ENCODE measurements at places on chromosomes 1 and 21. TPM values are rescaled to one million over a fixed set of nuclear protein-coding genes. Genes with fewer than 3 reads are reported as not detected.

GRCh38 chr1:93559695-93560094 lies 111.8 kb downstream of the FNBP1L start:
- H3K4me3 ChIP-seq, result no peak overlapping the region
- no peak overlapping the region for H3K27ac ChIP-seq
- no peaks in the 10 kb centered on the region for H3K36me3 ChIP-seq
- H3K4me1 ChIP-seq, result peaks cover 9% of the 10 kb centered on the region
- DNase-seq, result no peak

DNA sequence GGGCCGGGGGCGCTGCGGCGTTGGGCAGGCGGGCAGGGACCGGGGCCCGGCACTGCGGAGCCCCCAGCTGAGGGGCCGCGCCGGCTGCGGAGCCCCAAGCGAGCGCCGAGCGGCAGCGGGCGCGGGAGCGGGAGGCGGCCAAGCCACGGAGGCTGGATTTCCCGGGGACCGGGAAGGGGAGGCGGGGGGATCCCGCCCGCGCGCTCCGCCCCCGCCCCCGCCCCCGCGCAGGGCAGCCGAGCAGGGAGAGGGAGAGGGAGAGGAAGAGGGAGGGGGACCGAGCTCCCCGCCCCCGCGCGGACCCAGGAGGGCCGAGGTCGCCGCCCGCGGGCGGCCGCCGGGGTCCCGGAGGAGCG lies at the start of gene DLGAP3:
DLGAP3 (minus strand) TSS at position 154 of the 356 bp plus-strand sequence. CDS start 24,267 bp downstream, outside the sequence.
- H3K36me3 ChIP-seq, result no peaks in the 10 kb centered on the region
- peak within 1 kb of the TSS; percentile 9 for H3K4me3 ChIP-seq
- H3K27me3 ChIP-seq, result peaks cover 42% of the 10 kb centered on the region

DNA sequence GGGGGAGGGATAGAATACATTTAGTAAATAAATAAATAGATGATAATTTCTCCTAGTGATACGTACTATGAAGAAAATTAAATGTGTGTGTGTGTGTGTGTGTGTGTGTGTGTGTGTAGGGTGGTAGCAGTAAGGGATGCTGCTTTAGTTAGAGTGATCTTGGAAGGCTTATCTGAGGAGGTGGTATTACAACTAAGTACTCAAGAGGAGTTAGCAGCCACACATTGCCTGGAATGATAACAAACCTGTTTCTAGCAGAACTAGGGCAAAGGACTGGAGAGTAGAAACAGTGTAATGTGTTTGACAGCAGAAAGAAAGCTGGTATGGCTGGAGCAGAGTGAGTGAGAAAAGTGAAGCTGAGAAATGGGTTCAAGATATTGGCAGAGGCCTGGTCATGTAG lies 58.3 kb upstream of the FASLG start:
- no peak overlapping the region for H3K4me3 ChIP-seq
- peaks cover 14% of the 10 kb centered on the region for H3K4me1 ChIP-seq
- no peak for DNase-seq
- no peaks in the 10 kb centered on the region for H3K27me3 ChIP-seq
- H3K27ac ChIP-seq, result no peak overlapping the region

DNA sequence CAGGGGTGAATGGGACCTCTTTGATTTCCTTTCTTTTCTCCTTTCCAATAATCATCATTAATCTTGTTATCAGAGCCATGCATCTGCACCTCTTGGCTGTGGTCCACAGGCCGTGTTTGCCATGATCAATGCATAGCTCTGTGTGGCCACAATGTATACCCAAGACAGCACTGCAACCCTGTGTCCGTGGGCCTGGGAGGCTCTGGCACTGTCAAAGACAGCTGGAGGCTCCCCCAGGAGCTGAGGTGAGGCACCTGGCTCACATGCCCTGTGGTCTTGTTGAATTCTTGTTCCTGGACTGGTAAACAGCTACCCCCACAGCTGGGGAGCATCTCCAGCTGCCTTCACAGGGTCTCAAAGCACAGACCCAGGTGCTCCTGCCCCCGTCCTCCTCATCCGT lies 67.2 kb upstream of the SELENON start:
- H3K4me1 ChIP-seq, result peaks cover 27% of the 10 kb centered on the region
- DNase-seq, result no peak
- H3K36me3 ChIP-seq, result peaks cover 5% of the 10 kb centered on the region
- H3K27ac ChIP-seq, result no peak overlapping the region

- H3K27me3 ChIP-seq, result peaks cover 12% of the 10 kb centered on the region
- H3K4me1 ChIP-seq, result no peaks in the 10 kb centered on the region
- DNase-seq, result no peak
- H3K36me3 ChIP-seq, result no peaks in the 10 kb centered on the region
These were observed 54.0 kb upstream of the IPO9 start for GRCh38 chr1:201774983-201775344.

GRCh38 chr1:151809985-151810556 lies 4.9 kb upstream of the LINGO4 start:
- H3K4me3 ChIP-seq, result no peak overlapping the region
- no peak overlapping the region for H3K27ac ChIP-seq
- no peak for DNase-seq
- peaks cover 15% of the 10 kb centered on the region for H3K4me1 ChIP-seq
- H3K36me3 ChIP-seq, result no peaks in the 10 kb centered on the region

DNA sequence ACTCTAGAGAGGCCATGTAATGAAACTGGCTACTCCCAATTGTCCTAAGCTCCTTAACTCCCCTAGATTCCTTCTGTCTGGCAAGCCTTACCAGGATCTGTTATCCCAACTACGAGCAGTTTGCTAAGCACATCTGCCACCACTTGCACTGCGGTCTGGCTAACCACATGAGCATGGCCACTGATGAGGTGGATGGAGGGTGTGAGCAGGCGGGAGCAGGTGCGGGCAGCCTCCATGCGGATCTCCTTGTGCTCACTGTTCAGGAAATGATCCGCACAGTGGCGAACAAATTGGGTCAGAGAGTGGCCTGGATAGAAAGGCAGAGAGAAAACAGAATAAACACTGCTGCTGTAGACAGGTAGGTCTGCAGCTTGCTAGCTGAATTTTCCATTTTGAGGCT lies 24.0 kb downstream of the MTOR start:
- H3K27me3 ChIP-seq, result no peaks in the 10 kb centered on the region
- no peak overlapping the region for H3K4me3 ChIP-seq
- H3K36me3 ChIP-seq, result peaks cover 62% of the 10 kb centered on the region

DNA sequence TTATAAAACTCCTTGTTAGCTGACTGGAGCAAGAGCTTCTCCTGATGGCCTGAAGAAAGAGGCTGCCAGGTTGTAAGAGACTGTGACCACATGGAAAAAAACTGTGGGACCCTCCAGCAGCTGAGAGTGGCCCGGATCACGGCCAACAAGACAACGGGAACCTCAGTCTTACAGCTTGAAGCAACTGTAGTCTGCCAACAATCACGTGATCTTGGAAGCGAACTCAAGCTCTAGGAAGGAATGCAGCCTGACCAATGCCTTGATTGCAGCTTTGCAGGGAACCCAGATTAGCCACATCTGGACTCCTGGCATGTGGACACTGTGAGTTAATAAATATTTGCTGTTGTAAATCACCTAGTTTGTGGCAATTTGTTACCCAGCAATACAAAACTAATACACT lies 442.6 kb upstream of the PRMT6 start:
- H3K27me3 ChIP-seq, result no peaks in the 10 kb centered on the region
- H3K27ac ChIP-seq, result no peak overlapping the region
- H3K36me3 ChIP-seq, result no peaks in the 10 kb centered on the region
- no peak overlapping the region for H3K4me3 ChIP-seq
- no peak for DNase-seq

DNA sequence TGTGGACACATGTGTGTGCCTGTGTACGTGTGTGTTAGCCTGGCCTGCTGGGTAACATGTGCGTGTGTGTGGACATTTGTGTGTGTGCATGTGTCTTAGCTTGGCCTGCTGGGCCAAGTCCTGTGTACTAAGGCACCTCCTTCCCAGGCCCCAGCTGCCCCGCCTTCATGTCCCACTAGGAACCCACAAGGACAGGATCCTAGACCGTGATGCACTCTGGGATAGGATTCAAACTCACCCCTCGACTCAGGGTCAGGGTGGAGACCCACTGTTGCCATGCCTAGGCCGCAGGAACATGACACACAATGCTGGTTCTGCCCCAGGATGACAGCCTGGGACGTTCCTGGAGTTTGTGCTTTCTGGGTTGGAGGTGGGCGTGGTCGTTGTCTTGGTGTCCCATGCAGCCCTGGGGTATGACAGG lies 89.9 kb upstream of the TMPRSS2 start:
- H3K27ac ChIP-seq, result no peak overlapping the region
- no peak overlapping the region for H3K4me3 ChIP-seq
- no peaks in the 10 kb centered on the region for H3K4me1 ChIP-seq
- no peaks in the 10 kb centered on the region for H3K36me3 ChIP-seq

- H3K27me3 ChIP-seq, result no peaks in the 10 kb centered on the region
- no peaks in the 10 kb centered on the region for H3K36me3 ChIP-seq
- DNase-seq, result no peak
- no peak overlapping the region for H3K27ac ChIP-seq
- no peak overlapping the region for H3K4me3 ChIP-seq
These were observed 5.8 kb upstream of the NDUFV3 start for GRCh38 chr21:42887326-42887725.

DNA sequence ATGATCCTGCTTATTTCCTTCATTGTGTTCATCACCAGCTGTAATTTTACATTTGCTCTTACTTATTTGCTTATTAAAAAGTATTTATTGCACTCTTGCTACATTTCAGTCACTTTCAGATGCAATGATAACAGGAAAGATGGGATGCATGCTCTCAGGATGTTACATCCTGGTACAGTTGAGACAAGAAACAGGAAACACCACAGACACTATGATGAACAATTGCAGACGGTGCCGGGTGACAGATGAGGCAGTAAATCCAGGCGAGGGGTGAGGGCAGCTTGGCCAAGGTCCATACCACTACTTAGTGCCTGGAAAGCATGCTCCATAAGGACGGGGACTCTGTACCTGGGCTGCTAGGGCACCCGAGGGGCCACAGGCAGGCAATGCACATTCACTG lies 156.6 kb upstream of the RAB4A start:
- peaks cover 7% of the 10 kb centered on the region for H3K4me1 ChIP-seq
- H3K27me3 ChIP-seq, result no peaks in the 10 kb centered on the region
- no peak for DNase-seq

DNA sequence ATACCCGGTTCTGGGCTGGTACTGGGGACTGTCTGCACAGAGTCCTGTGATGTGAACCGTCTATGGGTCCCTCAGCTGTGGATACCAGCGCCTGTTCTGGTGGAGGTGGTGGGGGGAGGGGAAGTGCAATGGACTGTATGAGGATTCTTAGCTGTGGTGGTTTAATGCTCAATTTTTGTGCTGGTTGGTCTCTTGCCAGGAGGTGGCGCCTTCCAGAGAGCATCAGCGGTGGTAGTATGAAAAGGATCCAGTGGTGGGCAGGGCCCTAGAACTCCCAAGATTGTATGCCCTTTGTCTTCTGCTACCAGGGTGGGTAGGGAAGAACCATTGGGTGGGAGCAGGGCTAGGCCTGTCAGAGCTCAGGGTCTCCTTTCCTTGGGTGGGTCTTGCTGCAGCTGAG lies 89.4 kb upstream of the B3GALT2 start:
- no peak overlapping the region for H3K27ac ChIP-seq
- peaks cover 41% of the 10 kb centered on the region for H3K36me3 ChIP-seq
- peaks cover 6% of the 10 kb centered on the region for H3K4me1 ChIP-seq
- no peak overlapping the region for H3K4me3 ChIP-seq

- peaks cover 36% of the 10 kb centered on the region for H3K4me1 ChIP-seq
- no peaks in the 10 kb centered on the region for H3K36me3 ChIP-seq
- peak; percentile 92 for DNase-seq
- peak within 1 kb of the TSS; percentile 88 for H3K4me3 ChIP-seq
- no peaks in the 10 kb centered on the region for H3K27me3 ChIP-seq
These were observed at the start of gene DNAJC11 for GRCh38 chr1:6701437-6702153. DNAJC11 (minus strand) TSS chr1:6701816; CDS start chr1:6701800, 16 bp downstream.

The RNU1-2 gene
- 1,730 TPM for total RNA-seq

The FBLIM1 gene
- not detected for total RNA-seq

The NID1 gene
- total RNA-seq, result 0.05 TPM

The CFAP126 gene
- total RNA-seq, result not detected

DNA sequence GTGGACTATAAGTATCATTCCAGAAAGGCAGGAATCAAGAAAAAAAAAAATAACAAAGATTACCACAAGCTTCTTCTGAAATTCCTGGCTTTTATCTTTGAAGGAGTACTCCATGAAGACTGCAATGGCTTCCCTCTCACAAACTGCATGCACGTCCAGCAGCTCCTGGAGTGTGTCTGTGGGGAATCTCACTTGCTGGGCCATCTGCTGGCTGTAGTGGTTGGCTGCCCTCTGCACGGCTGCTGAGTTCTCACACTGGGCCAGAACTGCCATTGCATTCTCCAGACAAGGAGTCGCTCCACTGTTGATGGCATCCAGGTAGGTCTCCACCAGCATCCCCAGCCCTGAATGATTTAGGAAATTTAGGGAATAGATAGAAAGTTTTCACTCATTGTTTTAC lies 23.3 kb upstream of the GBP2 start:
- H3K27ac ChIP-seq, result no peak overlapping the region
- no peak for DNase-seq
- H3K27me3 ChIP-seq, result peaks cover 4% of the 10 kb centered on the region
- no peak overlapping the region for H3K4me3 ChIP-seq
- peaks cover 3% of the 10 kb centered on the region for H3K4me1 ChIP-seq

The DDX59 gene
- 24.1 TPM for total RNA-seq

DNA sequence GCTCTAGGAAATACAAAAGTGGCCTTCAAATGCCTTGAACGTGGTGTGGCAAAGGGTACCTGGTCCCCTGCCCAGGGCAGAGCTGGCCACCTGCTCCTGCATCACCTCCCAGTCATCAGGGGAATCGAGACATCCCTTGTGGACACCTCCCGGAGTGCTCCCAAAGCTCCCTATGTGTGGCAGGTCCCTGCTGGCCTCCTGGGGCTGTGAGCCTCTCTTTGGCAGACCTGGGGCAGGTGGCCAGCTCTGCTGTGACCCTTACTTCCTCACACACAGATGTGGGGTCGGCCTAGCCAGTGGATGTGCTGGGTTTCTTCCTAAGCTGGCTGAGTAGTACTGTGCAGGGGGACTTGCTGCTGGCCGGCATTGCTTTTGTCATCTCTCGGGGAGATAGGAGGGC lies 86.5 kb downstream of the ITPKB start:
- H3K27me3 ChIP-seq, result no peaks in the 10 kb centered on the region
- peaks cover 10% of the 10 kb centered on the region for H3K4me1 ChIP-seq
- no peak overlapping the region for H3K4me3 ChIP-seq
- H3K36me3 ChIP-seq, result peaks cover 29% of the 10 kb centered on the region
- no peak for DNase-seq

GRCh38 chr21:40466893-40467483 lies 380.0 kb downstream of the DSCAM start:
- H3K27ac ChIP-seq, result no peak overlapping the region
- no peaks in the 10 kb centered on the region for H3K4me1 ChIP-seq
- H3K27me3 ChIP-seq, result no peaks in the 10 kb centered on the region

- H3K36me3 ChIP-seq, result peaks cover 12% of the 10 kb centered on the region
- H3K4me3 ChIP-seq, result peak overlapping the region; percentile 81
- H3K4me1 ChIP-seq, result peaks cover 36% of the 10 kb centered on the region
- peaks cover 8% of the 10 kb centered on the region for H3K27me3 ChIP-seq
- DNase-seq, result peak; percentile 64
- H3K27ac ChIP-seq, result peak overlapping the region; percentile 96
These were observed 816 bp downstream of the EDEM3 start for GRCh38 chr1:184753608-184754475.

GRCh38 chr1:46487818-46488218 lies 1.8 kb upstream of the DMBX1 start:
- peak; percentile 30 for DNase-seq
- peaks cover 4% of the 10 kb centered on the region for H3K36me3 ChIP-seq
- H3K4me1 ChIP-seq, result peaks cover 15% of the 10 kb centered on the region
- H3K4me3 ChIP-seq, result no peak overlapping the region
- H3K27me3 ChIP-seq, result peaks cover 84% of the 10 kb centered on the region
- H3K27ac ChIP-seq, result no peak overlapping the region

All from activated CD8-positive, alpha-beta T cell treated with anti-CD3 and anti-CD28 coated beads, Interleukin-2, amount 10 ng/mL, durations not matched to agents 7 days and 5 days (primary cell).